Stimulated activated CD8-positive, alpha-beta memory T cell treated with anti-CD3 and anti-CD28 coated beads, Interleukin-15, amount 100 ng/mL, for 24 hours (primary cell): ENCODE measurements at places on chromosomes 11 and 22.

- DNase-seq, result no peak
Measured at GRCh38 chr22:41382610-41383009, 868 bp downstream of the TEF start.

GRCh38 chr11:15035283-15035682, 38.1 kb upstream of the CALCB start:
- DNase-seq, result no peak

- no peak for DNase-seq
Measured at GRCh38 chr11:96260067-96260511, 82.9 kb downstream of the MAML2 start.

DNA sequence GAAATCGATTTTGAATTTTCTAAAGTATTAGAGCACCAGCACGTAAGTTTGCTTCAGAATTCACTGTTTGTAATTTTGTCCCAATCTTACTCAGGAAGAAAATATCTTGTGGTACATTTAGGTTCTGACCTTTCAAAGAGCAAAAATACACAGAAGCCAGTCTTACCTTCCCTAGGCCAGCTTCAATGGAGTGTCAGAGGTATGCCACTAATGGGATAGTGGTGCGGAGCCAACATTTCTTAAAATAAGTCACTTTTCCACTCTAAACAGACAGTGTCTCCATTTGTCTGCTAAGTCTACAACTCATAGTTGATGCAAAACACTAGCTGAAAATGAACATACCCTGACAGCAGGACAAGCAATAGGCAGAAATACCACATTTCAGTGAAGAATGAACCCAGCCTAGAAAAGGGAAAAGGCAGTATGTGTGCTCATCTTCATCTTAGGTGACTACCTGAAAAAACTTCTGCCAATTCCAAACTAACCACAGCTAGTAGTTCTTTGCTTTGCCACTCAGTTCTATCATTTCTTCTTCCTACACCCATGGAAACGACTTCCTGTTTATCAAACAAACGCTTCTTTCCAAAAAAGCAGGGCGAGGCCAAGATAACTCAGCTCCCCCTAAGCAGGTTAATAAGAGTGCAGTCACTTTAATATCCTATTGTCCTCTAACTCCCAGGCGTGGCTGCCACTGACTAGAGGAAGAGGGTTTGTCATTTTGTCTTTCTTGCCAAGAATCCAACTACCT, 94.0 kb upstream of the APOA1 start:
- DNase-seq, result no peak

DNA sequence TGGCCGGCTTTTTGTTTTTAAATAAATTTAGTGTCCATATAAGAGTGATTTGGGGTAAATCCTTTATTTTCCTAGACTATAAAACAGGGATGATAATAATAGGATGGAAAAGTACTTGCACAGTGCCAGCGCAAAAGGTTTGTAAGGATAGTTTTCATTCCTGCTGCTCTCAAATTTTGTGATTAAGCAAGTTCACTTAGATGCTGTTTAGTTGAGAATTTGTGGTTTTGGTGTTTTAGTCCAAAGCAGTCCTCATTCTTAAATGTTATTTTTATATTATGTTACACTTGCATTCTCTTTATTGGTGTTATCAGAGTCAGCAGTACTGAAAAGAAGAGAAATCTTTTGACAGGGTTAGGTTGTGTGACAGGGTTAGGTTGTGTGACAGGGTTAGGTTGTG, 47.9 kb downstream of the PPP6R3 start:
- DNase-seq, result no peak

GRCh38 chr11:44840521-44841251, 110.0 kb downstream of the TP53I11 start:
- DNase-seq, result no peak

GRCh38 chr11:44104481-44105294, 9.2 kb downstream of the EXT2 start:
- no peak for DNase-seq
